ENCODE measurements at places on chromosomes 11 and 22.

DNA sequence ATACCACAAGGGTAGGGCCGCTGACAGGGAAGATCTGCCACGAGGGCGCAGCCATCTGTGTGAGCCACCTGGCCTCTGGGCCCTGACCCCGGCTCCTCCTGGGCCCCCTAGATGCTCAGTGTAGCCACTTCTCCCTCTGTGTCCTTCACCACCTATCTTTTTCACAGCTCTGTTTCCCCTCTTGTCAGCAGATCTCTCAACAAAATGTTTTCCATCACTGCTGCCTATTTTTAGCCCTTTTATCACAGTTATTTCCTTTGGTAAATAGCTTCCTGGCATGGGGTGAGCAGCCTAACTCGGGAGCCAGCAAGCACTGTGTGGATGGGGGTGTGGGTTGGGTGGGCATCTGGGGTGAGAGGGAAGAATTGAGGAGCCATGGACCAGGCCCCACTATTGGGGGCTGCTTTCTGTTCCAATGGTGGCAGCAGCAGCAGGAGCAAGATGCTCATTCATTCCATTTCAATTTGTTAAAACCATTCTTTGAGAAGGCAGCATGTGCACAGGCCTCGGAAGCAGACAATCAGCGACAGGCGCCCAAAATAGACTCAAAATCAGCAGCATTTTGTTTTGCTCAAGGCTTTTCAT, 135.2 kb upstream of the NAV2 start:
- no peak for DNase-seq

GRCh38 chr11:12769834-12770345, 95.7 kb downstream of the TEAD1 start:
- no peak for DNase-seq

- DNase-seq, result peak; percentile 37
These were observed 662 bp downstream of the MUC5B start for GRCh38 chr11:1223346-1224110.

DNA sequence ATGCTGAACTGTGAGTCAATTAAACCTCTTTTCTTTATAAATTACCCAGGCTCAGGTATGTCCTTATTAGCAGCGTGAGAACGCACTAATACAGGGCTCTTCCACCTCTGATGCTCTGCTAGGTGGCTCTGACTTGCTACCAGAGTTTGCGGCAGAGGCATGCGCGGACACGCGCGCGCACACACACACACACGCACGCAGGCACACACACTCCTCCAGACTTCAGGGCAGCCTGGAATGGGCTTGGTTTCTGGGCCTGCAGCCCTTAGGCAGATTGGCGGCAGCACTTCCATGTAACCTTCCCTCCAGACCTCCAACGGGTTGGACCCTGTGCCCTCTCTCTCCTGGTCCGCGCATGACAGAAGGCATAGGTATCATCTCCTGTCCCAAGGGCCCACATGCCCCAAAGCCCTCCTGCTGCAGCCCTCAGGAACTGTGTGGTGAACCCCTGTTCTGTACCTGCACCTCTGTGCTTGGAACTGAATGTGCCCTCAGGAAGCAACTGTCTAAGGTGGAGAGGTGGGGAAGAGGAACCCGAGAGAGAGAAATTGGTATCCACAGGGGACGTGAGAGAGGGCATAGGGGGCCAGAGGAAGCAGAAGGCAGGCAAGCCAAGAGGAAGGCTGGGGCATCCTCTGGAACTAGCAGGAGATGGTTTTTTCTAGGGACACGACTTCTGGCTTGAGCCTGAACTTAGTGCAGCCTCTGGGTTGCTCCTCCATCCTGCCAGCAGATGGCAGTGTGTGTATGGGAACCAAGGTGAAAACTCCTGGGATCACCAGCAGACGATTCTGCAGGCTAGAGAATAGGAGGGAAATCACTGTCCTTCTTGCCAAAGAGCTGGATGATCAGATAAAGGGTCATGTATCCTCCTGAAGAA, 23.4 kb upstream of the RIC3 start:
- DNase-seq, result no peak

- peak; percentile 22 for DNase-seq
These were observed 29.2 kb downstream of the PDGFB start for GRCh38 chr22:39215426-39216142.

GRCh38 chr22:42262964-42263363, 7.5 kb downstream of the TCF20 start:
- peak; percentile 23 for DNase-seq

Data from CD4-positive, alpha-beta memory T cell (primary cell).